ENCODE measurements at places on chromosomes 4 and X.
A peak's percentile ranks its signal among the peaks of the same experiment; 100 is the strongest.

DNA sequence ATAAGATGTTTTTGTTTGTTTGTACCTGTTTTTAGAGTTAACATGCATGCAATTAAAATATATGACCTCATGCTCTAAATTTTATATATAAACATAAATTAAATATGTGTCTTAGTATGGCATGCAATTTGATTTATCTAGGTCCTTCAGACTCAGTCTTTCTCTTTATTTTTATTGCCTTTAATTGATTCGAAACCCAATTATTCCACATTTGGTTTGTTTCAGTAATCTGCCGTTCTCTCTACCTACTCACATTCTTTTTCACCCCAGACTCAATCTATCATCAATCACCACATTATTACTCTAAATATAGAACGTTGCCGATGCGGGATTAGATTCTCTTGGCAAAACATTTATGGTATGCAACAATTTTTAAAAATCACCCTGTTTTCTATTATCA lies 1492.8 kb downstream of the RAPGEF2 start:
- DNase-seq = no peak

DNA sequence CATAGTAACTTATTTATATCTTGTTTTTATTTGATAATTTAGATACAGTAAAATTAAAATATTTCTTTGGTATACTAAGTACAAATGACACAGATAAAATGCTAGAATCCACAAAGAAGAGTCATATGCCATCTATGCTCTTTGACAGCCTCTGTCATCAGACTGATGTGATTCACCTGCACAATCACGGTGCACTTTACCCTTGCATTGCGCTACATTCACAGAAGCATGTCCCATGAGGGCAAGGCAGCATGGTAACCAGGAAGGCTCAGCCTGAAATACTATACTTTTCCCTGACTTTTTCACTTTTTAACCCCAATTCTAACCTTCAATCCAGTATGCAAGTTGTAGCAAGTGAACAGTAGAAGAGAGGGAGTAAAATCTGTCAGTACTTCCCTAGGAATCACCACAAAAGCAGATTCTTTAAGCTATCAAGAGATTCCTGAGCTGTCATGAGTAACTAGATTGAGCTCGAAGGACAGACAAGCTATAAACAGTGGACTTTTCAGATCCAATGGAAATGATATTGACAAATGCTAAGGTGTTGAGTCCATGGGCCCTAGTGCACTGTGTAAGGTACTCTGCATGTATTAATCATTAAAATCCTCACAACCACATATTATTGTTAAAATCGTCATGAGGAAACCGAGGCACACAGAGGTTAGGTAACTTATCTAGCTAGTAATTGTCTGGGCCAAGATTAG lies 14.2 kb downstream of the SEC24D start:
- no peak for DNase-seq

- no peak for DNase-seq
Measured at GRCh38 chr4:141999446-142000143, 363.2 kb downstream of the IL15 start.

DNA sequence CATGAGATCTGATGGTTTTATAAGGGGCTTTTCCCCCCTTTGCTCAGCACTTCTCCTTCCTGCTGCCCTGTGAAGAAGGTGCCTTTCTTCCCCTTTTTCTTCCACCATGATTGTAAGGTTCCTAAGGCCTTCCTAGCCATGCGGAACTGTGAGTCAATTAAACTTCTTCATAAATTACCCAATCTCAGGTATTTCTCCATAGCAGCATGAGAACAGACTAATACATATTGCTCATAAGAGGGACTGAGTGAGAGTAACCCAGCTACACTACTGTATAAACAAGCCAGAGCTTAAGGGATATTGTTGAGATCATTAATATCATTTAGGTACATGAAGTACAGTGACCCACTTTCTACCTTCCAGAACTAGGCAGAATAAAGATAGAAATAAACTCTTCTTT lies 102.9 kb downstream of the TEX13A start:
- no peak for DNase-seq

GRCh38 chr4:70178075-70178660 lies 17.4 kb upstream of the ODAM start:
- no peak for DNase-seq

DNA sequence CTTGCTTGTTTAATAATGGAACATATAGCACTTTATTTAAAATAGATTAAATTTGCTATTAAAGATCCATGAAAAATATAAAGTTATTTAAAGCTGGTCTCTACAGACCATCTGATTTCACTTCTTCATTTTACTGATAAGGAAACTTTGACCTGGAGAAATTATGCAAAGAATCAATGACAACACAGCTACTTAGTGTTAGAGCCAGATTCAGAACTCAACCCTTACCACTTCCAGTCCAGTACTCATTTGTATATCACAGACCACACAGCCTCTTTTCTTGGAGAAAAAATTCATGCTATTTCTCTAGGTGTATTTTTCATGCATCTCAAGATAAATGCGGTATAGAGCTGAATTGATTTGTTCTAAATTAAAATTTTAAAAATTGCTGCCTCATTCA lies 34.0 kb downstream of the WDFY3 start:
- DNase-seq = no peak

GRCh38 chrX:39755143-39756032 lies 342.4 kb downstream of the BCOR start:
- peak; percentile 95 for DNase-seq
